BJ (cell line): ENCODE measurements at places on chromosomes 5 and 9.

DNA sequence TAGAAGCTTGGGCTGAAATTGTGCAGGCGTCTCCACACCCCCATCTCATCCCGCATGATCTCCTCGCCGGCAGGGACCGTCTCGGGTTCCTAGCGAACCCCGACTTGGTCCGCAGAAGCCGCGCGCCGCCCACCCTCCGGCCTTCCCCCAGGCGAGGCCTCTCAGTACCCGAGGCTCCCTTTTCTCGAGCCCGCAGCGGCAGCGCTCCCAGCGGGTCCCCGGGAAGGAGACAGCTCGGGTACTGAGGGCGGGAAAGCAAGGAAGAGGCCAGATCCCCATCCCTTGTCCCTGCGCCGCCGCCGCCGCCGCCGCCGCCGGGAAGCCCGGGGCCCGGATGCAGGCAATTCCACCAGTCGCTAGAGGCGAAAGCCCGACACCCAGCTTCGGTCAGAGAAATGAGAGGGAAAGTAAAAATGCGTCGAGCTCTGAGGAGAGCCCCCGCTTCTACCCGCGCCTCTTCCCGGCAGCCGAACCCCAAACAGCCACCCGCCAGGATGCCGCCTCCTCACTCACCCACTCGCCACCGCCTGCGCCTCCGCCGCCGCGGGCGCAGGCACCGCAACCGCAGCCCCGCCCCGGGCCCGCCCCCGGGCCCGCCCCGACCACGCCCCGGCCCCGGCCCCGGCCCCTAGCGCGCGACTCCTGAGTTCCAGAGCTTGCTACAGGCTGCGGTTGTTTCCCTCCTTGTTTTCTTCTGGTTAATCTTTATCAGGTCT, at the start of gene C9orf72:
Gene C9orf72, minus strand, starts transcription at position 564 of the 716 bp plus-strand sequence. CDS start 6,361 bp downstream, outside the sequence.
- no peak for DNase-seq

- no peak for DNase-seq
Observed at GRCh38 chr5:144307736-144308135, 137.1 kb downstream of the KCTD16 start.

GRCh38 chr5:76652809-76653414, 29.7 kb upstream of the F2RL2 start:
- DNase-seq, result no peak

DNA sequence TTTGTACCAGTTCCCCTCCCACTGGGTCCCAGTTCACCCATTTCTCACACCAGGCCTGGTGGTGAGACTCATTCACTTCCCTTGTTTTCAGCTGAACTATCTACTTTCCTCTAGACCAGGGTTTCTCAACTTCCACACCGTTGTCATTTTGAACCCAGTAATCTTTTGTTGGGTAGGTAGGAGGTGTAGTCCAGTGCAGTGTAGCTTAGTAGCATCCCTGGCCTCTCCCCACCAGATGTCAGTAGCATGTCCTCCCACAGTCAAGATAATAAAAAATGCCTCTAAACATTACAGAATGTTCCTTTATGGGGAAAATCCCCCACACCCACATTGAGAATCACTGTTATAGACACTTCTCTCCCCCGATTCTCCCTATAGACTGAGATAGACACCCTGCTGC, 299.1 kb downstream of the EPB41L4A start:
- DNase-seq, result no peak

- DNase-seq, result no peak
Observed at GRCh38 chr9:27654629-27655285, 81.5 kb upstream of the C9orf72 start.

DNA sequence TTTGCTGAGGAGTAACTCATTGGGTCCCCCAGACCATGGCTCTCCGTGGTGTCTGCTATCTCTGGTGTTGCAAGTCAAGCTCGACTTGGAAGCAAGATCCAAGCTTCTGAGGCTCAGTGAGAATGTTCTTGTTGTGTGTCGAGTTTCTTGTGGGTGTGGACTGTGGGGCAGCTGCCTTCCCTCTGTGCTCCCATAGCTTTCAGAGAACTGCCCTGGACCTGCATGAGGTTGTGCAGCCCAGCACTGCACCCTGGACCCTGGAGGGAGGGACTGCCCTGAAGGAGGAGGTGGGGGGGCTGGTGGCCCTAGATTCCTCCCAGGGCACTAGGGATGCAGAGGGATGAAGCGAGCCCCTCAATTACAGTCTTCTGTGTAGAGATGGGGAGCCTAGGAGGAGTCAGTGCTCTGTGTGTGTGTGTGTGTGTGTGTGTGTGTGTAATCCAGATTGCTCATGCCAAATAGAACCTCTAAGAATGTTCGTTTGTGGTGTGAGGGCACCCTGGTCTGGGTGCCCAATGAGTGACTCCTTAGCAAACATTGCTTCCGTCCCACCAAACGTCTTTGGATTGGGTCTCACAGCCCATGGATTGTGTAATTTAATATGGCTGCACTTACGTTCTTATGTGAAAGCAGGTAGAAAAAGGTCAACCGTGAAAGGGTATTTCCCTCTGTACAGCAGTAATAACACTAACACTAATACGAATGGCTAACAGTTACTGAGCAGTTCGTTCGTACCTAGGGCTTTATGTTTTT, 143.3 kb upstream of the LMX1B start:
- no peak for DNase-seq

- DNase-seq, result no peak
Observed at GRCh38 chr9:136309101-136309801, 5.4 kb upstream of the CCDC187 start.

- no peak for DNase-seq
Observed at GRCh38 chr5:111271885-111272284, 47.7 kb downstream of the CAMK4 start.

GRCh38 chr5:122297587-122298298, 14.3 kb upstream of the SNCAIP start:
- no peak for DNase-seq

GRCh38 chr5:43893951-43894684, 291.1 kb downstream of the NNT start:
- no peak for DNase-seq

DNA sequence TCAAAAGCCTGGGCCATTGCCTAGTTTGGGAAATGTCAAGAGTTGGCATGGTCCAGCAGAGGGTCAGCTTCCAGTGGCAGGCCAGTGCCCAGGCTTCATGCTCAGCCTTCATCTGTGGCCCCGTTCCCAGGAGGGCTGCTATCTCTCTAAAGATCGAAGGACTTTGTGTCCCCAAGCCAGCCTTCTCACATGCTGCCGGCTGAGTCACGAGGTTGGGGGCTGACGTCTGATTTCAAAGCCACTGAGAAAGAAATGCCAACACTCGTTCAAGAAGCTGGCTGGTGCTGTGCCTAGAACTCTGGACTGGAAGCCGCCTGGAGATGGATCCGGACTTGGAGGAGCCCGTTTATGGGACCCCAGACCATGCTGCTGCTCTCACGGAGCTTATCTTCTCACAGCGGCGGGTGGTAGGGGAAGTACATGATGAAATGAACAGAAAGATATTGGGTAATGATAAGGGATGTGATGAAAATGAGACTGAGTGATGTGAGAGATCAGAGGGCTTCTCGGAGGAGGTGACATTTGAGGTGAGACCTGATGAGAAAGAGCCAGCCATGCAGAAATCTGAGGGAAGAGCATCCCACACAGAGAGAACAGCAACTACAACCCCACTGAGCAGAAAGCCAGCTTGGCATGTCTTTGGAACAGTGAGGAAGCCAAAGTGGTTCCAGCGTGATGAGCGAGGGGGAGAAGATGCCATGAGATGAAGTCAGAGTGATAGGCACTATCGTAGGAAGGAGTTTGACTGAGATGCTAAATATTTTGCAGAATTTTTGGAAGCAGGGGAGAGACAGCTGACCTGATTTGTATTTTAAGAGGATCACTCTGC, 54.9 kb upstream of the BOD1 start:
- no peak for DNase-seq

DNA sequence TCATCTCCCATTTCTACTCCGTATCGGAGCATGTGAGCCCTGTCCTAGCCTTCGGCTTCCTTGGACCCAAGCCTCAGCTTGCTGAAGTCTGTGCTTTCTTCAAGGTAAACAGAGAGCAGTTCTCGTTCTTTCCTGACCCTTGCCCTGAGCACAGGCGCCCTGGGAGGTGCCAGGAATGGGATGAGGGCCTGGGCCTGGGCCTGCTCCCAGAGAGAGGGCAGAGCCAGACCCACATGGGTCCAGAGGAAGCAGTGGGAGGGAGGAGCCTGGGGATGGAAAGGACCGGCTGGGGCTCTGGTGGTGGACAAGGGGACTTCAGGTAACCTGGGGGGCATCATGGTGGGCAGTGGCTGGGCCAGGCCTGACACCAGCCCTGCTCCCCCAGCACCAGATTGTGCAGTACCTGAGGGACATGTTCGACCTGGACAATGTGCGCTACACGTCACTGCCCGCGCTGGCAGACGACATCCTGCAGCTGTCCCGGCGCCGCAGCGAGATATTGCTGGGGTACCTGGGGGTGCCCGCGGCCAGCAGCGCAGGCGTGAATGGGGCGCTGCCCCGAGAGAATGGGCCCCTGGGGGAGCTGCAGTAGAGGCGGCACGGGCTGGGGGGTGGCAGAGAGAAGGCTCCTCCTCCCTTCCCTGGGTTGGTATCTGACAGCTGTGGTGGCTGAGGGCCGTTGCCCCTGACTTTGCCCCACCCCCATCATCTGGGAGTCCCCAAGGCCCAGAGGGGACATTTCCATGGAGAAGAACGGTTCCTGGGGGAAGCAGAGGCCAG, 10.9 kb upstream of the DOLPP1 start:
- no peak for DNase-seq

GRCh38 chr5:75363111-75363510, 26.1 kb downstream of the HMGCR start:
- no peak for DNase-seq

DNA sequence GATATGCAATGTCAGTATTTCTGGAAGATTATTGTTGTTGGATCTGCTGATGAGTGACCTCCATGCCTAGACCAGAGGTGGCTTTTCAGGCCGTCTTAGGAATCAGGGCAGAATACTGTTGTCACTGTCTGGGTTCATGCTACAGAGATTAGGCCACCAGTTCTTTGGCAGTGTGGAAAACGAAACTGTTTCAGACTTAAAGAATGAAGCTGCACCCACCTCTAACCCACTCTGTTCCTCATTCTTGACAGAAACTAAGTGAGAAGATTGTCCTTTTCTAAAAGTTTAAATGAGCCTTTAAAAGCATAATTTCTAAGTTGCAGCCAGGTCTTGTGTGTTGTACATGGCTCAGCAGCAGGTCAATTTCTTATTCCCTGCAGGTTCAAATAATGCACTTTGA, 444.3 kb downstream of the ENC1 start:
- DNase-seq, result no peak

DNA sequence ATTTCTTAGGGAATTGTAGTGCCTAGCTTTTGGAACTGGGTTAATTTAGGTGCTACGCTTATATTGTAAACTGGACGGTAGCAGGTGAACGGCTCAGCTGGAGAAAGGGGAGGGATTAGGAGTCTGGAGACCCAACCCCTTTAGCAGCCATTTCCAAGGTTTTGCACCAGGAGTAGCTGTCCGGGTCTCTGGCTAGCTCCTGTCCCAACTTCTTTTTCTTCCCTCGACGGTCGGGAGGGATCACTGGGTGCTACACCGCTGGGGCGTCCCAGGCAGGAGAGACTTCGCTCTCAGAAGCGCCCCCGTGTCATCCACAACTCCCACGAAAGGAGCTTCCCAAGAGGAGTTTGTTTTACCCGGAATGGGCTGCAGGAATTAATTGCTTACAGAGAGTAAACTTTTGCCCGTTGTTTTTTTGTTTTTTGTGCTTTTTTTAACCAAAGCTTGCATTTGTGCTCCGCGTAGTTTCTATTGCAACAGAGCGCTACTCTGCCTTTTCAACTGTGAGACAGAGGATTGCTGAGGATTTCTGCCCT, 1640.9 kb upstream of the C9orf72 start:
- DNase-seq, result no peak

- DNase-seq, result no peak
Observed at GRCh38 chr9:114169952-114170770, 14.8 kb downstream of the COL27A1 start.

- no peak for DNase-seq
Observed at GRCh38 chr9:38282756-38283155, 109.7 kb upstream of the ALDH1B1 start.

- DNase-seq, result no peak
Observed at GRCh38 chr5:172806897-172807672, 27.0 kb upstream of the ERGIC1 start.

GRCh38 chr9:134644725-134645606, 3.4 kb downstream of the COL5A1 start:
- peak; percentile 98 for DNase-seq

- no peak for DNase-seq
Observed at GRCh38 chr5:116922532-116922931, 347.9 kb upstream of the SEMA6A start.

GRCh38 chr5:73278693-73279092, 105.7 kb downstream of the TMEM174 start:
- no peak for DNase-seq

GRCh38 chr5:171162165-171162564, 146.9 kb upstream of the TLX3 start:
- DNase-seq, result no peak

DNA sequence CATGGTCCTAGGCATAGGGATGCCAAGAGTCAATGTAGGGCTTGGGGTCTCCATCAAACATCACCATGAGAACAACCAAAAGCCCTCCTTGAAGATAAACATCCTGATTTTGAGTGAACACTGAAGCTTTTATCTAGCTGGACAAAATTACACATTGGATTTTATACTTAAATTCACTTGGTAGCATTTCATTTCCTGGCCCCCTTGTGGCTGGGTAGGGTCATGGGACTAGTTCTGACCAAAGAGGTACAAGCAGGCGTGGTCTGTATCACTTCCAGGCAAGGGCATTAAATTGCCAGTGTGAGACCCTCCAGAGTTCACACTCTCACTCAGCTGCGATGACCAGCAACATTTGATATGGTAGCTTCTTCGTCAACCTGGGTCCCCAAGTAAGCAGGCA, 320.3 kb downstream of the ACTL7B start:
- no peak for DNase-seq

DNA sequence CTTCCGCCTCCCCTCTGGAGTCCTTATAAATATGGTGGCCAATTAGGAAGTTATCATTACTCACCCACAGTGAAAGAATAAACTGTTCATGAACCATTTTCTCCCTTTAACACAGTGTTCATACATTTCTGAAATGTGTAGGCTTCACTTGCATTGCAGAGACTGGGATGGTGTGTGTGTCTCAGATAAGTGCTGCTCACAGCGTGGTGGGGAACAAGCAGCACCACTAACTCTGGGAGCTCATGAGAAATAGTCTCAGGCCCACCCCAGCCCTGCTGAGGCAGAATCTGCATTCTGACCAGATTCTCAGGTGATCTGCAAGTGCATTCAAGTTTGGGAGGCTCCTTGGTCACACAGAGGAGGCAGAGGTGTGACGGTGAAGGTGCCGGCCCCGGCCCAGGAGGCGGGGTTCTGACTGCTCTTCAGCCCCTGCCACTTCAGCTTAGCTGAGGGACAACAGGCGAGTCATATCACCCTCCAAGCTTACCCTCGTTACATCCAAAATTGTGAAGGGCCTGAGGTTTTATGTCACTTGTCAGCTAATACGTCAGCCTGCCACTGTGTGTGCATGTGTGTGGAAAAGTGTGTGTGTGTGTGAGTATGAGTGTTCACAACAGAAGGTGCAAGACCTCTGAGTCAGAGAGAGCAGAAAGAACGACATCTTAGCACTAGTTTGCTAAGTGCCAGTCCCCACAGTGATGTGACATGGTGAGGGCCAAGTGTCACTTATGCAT, 34.7 kb downstream of the DAP start:
- DNase-seq, result no peak
